ENCODE measurements at places on chromosomes 11 and 22. TPM values are rescaled to one million over a fixed set of nuclear protein-coding genes. Genes with fewer than 3 reads are reported as not detected.

Gene RFPL3
- total RNA-seq = not detected

Gene ZNF215
- 0.17 TPM for total RNA-seq

Gene NELL1
- total RNA-seq = 2.7 TPM

Gene RIC3
- 18.8 TPM for total RNA-seq

Gene PTGDR2
- total RNA-seq = 1.4 TPM
